Sciatic nerve (tissue), 2 donors: ENCODE measurements at places on chromosomes 2 and 18.

GRCh38 chr18:60506682-60507081 lies 134.1 kb upstream of the MC4R start:
- DNase-seq, result no peak

GRCh38 chr2:7272210-7272609 lies 355.0 kb downstream of the RNF144A start:
- DNase-seq, result no peak

DNA sequence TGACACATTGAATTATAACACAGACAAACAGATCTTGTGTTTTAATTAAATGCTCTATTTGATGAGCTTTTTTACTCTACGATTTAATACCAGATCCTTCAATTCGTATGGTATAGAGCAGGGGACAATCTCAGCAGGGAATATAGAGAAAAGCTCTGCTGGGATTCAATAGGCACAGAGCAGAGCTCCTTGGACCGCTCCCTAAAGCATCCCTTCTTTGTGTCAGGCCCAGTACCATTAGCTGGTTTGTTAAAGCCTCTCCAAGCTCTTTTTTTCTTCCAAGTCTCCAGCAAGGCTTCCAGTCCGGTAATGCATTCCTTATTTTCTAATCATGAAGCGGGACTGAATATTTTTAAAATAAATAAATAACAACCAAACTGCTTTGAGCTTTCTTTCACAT lies 466.0 kb downstream of the NR4A2 start:
- DNase-seq, result no peak

- DNase-seq, result no peak
Measured at GRCh38 chr2:160224060-160224459, 24.0 kb upstream of the ITGB6 start.

DNA sequence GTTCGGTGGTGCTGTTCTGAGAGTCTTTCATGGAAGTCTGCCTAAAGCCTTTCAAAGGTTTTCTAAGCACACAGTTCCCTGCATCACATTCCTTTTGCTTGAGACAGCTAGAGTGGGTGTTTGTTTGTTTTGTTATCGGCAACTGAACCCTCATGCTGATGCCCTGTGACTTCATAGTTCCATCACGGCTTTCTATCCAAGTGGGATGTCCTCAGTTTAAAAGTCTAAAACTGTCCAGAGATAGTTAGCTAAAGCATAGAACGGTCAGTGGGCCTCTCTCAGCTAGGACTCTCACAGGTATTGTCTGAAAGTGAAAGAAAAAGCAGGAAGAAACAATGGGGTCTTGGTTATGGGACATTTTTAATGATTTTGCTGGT lies 337.3 kb downstream of the OSR1 start:
- DNase-seq, result no peak

GRCh38 chr2:159185401-159186130 lies 100.9 kb downstream of the WDSUB1 start:
- DNase-seq, result no peak

- DNase-seq, result no peak
Measured at GRCh38 chr2:113057117-113057516, 1.9 kb upstream of the IL36RN start.

GRCh38 chr2:102499558-102499957 lies 26.5 kb downstream of the SLC9A4 start:
- DNase-seq, result no peak

GRCh38 chr18:32328379-32328778 lies 138.5 kb downstream of the MEP1B start:
- no peak for DNase-seq

DNA sequence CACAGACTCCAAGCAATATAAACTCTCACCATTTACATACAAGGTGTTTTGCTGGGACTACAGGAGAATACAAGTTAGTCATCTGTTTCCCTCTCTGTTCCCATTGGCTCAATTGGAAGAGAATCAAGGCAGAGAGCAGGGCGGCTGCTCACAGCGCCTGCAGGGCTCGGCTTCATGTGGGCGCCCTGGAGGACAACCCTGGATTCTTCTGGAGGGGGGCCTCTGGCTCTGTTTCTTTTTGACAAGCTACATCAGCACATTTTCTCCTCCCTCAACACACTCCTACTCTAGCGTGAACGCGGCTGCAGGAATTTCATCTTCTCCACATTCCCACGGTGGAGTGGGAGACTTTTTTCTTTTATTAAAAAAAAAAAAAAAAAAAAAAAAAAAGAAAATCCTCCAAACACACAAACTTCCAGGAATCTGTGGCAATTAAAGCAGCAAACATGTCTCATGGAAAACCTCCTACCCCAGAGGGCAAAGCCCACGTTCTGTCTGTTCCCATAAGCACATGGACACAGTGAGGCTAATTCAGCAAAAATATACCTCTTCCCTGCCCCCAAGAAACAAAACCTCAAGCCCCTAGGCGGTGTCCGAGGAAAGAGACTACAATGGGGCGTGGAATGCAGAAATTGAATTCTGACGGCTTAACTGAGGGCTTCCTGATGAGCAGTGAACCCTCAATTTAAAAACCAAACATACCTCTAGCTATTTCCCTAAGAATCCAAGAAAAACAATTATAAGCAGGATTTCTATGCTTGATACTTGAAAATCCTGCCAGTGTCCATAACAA lies 50.6 kb downstream of the PARD6G start:
- no peak for DNase-seq

DNA sequence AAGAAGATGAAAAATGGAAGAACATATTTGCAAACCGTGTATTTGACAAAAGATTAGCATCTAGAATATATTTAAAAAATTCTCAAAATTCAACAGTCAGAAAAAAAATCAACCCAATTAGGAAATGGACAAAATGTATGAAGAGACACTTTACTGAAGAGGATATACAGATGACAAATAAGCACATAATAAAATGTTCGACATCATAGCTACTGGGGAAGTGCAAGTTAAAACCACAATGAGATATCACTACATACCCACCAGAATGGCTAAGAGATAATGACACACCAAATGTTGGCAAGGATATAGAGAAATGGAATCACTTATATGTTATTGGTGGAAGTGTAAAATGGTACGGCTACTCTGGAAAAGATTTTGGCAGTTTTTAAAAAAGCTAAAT lies 11.7 kb upstream of the NUP35 start:
- DNase-seq, result no peak

DNA sequence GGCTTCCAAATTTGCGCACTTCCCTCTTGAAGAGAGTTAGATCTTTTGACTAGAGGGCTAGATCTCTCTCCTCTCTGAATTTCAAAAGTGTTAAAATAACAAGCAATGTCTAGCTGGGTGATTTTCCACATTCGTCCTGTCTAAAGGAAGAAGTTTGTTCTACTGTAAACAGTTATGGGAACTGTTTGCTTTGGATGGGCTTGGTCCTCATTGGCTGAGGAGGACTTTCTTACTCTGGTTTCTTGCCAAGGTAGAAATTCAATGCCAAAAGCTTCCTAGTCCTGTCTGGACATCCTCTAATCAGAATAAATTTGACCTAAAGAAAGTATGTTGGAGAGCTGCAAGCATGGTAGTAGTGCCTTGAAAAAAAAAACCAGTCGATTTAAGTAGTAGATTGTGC lies 47.4 kb upstream of the RAPH1 start:
- no peak for DNase-seq

DNA sequence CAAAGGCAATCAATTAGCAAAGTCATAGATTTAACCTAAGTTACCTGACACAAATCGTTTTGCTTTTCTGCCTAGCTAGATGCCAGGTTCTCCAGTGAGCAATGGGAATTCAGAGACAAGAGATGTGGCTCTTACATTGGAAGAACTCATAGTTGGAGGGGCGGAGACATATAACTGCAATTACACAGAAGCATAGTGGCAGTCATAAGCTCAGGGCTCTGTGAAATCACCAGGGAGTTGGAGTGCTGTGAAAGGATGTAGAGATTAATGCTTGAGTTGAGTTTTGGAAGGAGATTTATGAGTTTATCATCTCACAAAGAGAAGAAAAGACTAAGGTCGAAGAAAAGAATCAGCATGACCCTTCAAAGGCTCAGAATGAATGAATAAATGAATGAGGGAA lies 457.2 kb upstream of the TRIB2 start:
- DNase-seq, result no peak

GRCh38 chr2:218405746-218406208 lies 6.1 kb downstream of the CTDSP1 start:
- peak; percentile 78 for DNase-seq

DNA sequence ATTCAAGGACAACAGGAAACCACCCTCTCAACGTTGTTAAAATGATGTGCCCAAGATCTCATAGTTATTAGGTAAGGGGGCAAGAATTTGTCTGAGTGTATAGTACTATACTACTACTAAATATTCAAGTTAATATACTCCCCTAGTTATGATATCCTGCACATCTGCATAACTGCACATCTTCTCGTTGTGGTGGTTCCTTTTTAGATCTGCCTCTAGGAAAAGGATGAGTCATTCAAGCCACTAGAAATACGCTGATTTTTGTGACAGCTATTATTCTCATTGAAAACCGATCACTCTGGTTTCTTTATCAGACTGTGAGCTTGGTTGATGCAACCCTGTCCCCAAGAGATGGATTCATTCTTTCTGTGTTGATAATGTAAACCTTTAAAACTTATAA lies 1067.0 kb upstream of the FANCL start:
- DNase-seq, result no peak

GRCh38 chr2:241454837-241455485 lies 53.4 kb downstream of the STK25 start:
- no peak for DNase-seq

GRCh38 chr2:10844097-10844496 lies 31.5 kb upstream of the PDIA6 start:
- DNase-seq, result no peak

DNA sequence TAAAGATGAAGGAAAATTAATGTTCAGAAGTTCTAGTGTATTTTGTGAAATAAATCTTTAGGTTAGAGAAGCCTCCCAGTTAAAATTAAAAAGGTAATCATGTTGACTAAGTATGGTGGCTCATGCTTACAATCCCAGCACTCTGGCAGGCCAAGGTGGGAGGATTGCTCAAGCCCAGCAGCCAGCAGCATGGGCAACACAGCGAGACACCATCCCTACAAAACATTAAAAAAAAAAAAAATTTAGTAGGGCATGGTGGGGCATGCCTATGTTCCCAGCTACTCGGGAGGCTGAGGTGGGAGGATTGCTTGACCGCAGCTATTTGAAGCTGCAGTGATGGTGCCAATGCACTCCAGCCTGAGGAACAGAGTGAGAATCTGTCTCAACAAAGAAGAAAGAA lies 17.9 kb downstream of the XPO1 start:
- no peak for DNase-seq

DNA sequence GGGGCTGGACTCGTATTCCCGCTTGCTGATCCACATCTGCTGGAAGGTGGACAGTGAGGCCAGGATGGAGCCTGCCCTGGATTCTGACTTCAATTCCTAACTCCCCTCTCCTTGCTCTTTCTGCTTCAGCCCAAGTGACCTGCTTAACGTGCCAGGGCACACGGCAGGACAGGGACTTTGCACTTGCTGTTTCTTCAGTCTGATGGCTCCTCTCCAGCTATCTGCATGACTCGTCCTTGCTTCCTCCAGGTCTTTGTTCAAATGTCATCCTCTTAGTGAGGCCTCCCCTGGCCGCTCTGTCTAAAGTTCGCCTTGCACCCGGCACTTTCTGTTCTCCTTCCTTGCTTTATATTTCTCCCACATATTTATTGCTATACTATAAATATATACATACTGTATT lies 357.6 kb downstream of the MTX2 start:
- no peak for DNase-seq

DNA sequence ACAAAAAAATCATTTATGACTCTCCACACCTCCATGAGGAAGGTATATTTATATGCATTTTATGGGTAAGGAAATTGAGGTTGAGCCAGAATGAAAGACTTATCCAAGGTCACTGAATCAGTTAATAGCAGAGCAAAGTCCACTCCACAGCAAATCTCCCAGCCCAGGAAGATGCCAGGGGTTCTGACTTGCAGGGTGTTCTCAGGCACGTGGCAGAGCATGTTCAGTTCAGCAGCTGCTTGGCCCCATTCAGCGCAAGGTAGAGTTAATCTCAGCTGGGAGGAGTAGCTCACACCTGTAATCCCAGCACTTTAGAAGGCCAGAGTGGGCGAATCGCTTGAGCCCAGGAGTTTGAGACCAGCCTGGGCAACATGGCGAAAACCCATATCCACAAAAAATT lies 17.8 kb upstream of the DGKD start:
- DNase-seq, result no peak

- DNase-seq, result no peak
Measured at GRCh38 chr18:28065031-28065792, 111.7 kb downstream of the CDH2 start.

- no peak for DNase-seq
Measured at GRCh38 chr2:144348846-144349245, 171.1 kb downstream of the ZEB2 start.

DNA sequence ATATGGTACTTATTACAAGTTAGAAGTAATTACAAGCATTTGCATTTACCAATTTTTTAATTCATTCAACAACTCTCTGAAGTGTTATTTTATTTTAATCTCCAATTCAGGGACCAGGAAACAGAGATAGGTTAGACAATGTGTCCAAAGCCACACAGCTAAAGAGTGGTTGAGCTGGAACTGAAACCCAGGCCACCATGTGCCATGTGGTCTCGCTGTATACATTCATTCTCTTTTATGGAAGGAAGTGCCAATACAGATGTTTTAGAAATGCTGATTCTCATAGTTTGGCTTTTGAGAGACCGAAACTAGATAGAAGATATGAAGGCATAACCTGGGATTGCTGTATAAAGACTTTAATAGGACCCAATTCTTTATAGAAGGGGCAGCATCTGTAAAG lies 684.6 kb upstream of the ID2 start:
- DNase-seq, result no peak

DNA sequence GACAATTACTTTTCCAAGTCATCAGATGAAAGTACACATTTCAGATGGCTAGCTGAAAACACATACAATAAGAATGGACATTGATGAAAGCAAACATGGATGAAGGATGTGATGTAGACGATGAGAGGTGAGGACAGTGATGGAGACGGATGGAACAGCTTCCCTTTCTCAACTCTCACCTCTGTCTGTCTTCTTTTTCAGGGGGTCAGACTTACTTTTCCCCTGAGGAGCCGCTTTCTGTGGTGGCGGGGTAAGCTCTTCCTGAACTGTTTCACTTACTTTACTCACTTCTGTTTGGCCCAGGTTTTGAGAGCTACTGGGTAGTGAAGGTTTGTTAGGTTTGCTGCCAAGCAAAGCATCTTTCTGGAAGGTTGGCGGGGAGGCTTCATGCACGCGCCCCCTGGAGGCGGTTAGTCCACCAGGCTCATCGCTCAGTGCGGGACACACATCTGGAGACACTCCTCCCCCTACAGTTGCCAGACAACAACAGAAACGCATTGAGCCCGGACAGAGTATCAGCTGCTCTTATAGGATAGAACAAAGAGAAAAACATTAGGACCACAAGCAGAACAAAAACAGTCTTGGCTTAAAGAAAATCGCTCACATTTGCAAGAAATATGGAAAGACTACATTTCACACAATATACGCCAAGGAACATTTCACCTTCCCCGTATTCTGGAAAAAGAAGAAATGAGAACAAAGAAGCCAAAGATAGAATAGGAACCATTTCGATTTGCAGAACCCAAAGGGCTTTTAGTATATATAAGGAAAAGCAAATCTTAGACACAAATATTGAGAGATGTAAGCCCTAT lies 90.5 kb downstream of the MYOM1 start:
- DNase-seq, result peak; percentile 91

- DNase-seq, result no peak
Measured at GRCh38 chr2:95278051-95278471, 3.8 kb downstream of the PROM2 start.
